RCC 7860 (cell line): ENCODE measurements at places on chromosomes 3 and 15.

DNA sequence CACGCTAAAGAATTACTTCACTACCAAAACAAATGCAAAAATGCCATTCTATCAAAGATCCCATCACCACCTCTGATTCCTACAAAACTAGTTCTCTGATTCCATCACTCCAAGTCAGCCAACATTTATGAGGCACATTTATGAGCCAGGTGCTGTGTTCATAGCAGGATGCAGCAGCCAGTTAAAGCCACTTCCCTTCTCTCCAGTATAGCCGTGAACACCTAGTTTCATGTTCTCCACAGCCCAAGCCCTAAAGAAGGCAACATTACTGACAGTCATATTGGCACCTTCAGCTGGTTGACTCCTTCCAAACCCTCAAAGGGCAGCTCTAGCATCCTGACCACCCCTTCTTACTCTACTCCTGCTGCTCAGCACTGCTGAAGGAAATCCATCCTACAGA lies 36.4 kb downstream of the RYK start:
- DNase-seq, result no peak

GRCh38 chr3:38129058-38129457 lies 7.9 kb downstream of the ACAA1 start:
- no peak for DNase-seq

- peak; percentile 59 for DNase-seq
These were observed 22.6 kb upstream of the UMPS start for GRCh38 chr3:124707656-124708062.

GRCh38 chr15:90217671-90218394 lies 15.9 kb downstream of the CIB1 start:
- no peak for DNase-seq

DNA sequence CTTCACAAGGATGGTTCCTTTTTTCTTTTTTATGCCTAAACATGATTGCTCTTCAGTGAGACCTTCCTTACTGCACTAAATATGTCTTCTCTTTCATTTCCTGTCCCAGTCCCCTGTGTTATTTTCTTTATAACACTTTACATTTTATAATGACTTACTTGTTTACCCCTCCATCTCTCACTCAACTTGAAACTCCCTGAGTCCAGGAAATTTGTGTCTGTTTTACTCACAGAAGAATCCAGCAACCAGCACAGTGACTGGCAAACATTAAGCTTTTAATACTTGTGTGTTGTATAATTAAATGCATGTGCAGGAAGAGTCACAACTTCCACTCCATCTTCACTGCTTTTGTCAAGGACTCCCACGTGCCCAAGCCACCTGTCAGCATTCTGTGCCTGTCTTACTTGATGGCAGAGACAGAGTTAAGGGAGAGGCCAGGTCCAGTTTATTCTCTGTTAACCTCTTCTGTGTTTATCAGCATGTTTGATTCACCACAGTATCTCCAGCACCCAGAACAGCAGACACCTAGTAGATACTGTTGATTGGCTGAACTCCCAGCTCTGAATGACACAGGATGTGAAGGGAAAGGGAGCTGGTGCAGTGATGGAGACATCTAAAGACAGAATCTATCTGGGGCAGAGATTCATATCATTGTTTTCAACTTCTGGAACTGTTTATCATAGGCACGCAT lies 42.8 kb downstream of the SSR3 start:
- DNase-seq, result no peak

- no peak for DNase-seq
These were observed 5.9 kb upstream of the PPP1R2 start for GRCh38 chr3:195548987-195549386.

DNA sequence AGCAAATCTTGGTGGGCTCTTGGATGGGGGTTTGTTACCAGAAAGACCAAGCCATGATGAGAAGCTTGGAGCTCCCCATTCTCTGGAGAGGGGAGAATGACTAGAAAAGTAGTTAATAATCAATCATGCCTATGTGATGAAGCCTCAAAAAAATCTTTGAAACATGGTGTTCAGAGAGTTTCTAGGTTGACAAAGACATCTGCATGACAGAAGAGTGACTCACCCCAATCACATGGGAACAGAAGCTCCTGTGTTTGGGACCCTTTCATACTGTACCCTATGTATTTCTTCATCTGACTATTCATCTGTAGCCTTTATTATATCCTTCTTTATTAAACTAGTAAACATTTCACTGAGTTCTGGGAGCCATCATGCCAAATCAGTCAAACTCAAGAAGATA lies 87.4 kb downstream of the BCHE start:
- DNase-seq, result peak; percentile 55

- no peak for DNase-seq
These were observed 381.6 kb downstream of the FOXP1 start for GRCh38 chr3:71201939-71202338.

DNA sequence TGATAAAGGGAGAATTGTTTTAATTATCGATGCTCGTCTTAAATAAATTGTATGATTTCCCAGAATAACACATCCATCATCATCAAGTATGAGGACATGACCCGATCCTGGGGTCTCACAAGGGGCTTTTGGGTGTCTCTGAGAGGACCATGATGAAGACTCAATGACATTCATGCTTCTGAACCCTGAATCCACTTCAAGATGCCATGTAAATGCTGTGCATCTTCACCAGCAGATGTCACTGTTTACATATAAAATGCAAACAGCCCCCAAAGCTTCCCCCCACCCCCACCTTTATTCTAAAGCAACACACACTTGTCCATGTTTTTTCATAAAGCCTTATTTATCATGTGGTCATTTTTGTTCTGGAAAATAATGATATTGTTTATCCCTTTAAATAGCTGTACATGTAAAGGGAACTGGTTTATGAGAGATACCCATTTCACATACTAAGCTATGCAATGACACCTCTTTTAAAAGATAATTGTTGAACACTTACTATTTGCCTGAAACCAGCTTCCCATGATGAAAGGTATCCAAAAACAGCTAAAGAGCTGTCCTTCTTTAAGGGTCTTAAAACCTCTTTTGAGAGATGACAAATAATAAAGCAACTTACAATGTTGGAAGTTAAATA lies 69.7 kb upstream of the UBE3A start:
- no peak for DNase-seq

DNA sequence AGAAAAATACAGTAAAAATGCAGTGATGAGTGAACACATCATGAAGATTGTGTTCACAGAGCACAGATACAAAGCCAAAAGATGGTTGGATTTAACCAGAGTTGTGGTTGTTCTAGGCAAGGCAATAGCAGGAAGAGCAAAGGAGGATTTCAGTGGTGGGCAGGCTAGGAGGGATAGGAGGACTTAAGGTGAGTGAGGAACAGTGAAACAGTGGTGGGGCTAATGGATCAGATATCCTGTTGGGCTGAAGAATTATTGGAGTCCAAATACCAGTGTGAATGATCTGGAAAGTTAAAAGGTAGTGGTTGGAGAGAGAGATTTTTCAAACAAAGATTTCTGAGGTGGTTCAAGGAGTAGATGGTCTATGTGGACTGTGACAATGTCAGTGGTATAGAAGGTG lies 108.3 kb downstream of the B3GALNT1 start:
- no peak for DNase-seq

DNA sequence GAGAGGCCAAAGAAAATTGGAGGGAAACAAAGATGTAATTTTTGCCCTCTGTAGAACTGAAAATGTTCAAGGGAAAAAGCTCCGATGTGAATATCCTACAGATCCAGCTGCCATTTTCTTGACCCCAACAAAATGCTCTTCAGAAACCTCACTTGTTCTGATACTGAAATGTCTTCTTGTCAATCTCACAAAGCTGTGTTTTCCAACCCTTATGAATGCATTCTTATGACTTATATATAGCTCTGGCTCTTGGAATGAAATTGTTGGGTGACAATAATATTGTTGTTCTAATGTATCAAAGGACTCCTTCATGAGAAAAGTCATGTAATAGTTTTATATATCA lies 157.1 kb upstream of the TGFBR2 start:
- DNase-seq, result no peak

GRCh38 chr15:29708519-29708918 lies 113.7 kb downstream of the TJP1 start:
- DNase-seq, result no peak

GRCh38 chr15:74768771-74769342 lies 13.0 kb upstream of the CSK start:
- peak; percentile 40 for DNase-seq

GRCh38 chr3:164208821-164209220 lies 869.5 kb downstream of the SI start:
- DNase-seq, result no peak

DNA sequence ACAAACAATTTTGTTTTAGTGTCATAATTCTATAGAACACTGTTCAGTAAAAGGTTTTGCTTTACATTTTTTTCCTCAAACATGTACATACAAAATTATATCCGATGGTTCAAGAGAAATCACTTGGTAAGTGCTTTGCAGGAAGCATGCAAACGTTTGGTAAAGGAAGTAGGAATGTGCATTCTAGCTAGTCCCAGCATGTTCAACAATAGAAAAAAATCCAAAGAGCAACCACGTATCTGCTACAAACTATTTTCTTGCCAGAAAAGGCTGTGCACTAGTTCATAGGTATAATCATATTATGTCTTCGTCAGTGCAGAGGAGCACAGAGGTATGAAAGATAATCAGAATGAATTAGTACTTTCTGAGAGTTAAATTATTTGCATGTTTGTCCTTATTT lies 58.0 kb downstream of the GPR160 start:
- no peak for DNase-seq

DNA sequence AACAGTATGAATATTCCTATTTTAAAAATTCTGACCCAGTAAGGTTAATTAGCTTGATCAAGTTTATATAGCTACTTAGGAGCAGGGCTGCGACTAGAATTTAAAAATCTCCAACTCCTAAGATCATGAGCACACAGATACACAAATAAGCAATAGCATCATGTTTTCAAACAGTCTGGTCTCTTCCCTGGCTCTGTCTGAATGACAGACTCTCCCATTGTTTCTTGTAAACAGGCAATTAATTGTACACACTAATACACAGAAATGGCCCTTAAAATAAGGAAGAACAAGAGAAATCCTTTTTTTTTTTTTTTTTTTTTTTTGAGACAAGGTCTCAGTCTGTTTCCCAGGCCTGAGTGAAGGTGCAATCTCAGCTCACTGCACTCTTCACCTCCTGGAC lies 1064.4 kb upstream of the CFAP20DC start:
- no peak for DNase-seq

- DNase-seq, result no peak
These were observed 526.8 kb upstream of the TBL1XR1 start for GRCh38 chr3:177724020-177724638.

GRCh38 chr15:72994534-72995177 lies 57.6 kb upstream of the NEO1 start:
- DNase-seq, result no peak

- peak; percentile 8 for DNase-seq
These were observed 237.3 kb downstream of the XXYLT1 start for GRCh38 chr3:195033531-195034091.

- DNase-seq, result no peak
These were observed 68.2 kb downstream of the SPRED1 start for GRCh38 chr15:38320866-38321265.

DNA sequence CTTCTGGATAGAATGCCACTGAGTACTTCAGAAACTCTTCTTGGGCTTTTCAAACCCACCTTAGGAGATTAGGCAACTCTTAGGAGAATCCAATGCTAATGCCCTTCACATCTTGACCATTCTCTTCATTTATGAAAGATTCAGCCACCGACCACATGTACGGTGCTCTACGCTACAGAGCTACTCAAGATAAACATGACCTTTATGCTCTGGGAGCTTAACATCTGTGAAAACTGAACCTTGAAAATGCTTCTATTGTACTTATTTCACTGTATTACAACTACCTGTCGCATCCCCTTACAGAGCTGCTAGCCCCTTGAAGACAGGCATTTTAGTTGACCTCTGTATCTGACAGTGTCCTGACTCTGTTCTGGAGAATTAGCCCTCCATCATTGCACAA lies 19.5 kb upstream of the ARRDC4 start:
- no peak for DNase-seq

DNA sequence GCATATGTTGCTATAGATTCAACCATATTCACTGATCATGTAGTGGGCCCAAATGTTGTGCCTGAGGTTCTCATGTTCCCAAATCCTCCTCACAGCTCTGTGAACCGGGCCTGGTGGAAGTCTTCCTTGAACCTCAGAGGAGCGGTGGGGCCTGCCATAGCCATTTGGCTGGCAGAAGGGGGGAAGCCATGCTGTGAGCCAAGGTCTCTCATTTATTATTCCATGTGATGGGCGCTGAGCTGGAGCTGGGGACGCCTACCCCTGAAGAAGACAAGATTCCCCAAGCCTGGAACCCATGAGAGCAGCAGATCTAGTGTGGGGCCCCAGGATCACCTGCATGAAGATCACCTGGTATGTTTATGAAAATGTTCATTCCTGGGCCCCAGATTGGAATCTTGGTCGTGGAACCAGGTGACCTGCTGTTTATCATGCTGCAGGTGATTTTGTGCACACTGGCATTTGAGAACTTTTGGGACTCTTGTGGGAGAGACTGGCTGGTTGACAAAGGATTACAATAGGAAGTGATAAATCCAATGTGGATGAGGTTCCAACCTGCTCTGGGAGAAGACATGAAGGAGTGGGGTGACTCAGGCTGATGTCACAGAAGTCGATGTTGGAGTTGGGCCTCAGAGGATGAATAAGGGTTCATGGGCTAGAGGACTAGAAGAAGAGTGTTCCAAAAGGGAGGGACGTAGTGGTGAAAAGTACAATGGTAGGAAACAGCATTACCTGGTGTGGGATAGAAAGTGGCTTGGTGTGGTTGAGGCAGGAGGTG lies 102.1 kb downstream of the ASB7 start:
- DNase-seq, result peak; percentile 64

GRCh38 chr3:84082726-84083125 lies 876.1 kb upstream of the CADM2 start:
- no peak for DNase-seq

DNA sequence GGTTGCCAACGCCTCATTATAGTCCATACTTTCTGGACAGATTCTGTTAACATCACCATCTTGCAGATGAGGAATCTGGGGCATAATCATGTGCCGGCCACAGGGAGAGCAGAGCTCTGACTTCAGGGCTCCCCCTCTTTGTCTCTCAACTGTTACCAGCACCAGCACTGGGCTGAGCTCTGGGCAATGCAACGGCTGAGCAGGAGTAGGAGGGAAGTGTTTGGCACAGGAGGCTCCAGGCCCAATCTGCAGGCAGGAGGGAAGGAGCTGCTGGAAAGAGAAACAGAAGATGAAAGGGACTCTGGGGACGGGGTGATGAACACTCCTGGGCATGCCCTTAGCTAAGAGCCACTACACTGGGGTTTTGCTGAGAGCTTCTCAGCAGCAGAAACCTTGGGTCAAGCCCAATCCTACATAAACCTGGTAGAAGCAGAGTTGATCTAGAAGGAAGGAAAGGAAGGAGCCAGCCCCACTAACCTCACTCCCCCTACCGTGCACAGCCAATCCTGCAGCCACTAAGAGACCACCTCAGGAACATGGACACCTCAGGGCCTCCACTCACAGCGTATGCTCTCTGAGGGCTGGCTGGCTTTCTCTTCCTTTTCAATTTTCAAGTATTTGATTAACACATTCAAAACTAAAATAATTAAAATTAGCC lies 73.1 kb upstream of the SPATA12 start:
- no peak for DNase-seq

DNA sequence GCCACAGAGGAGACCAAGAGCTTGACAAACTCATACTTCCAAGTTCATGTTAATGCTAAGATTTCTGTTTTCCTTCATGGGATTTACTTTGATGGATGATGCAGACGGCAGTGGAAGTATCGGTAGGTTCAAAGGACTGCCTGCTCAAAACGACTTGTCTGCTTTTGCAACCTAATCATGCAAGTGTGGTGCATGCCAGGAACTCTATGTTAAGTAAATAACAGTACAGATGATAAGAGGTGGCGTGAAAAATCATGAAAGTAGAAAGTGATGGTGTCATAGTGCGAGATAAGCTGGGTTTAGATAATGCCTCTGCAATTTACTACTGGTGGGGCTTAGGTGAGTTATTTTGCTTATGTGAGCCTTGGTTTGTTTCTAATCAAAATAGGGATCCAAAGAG lies 14.7 kb upstream of the LMCD1 start:
- DNase-seq, result no peak
